ENCODE measurements at places on chromosomes 5 and 9.

GRCh38 chr5:146076455-146076854 lies 28.9 kb downstream of the PLAC8L1 start:
- no peak for DNase-seq
- H3K4me1 ChIP-seq: peaks cover 14% of the 10 kb centered on the region
- H3K4me3 ChIP-seq: no peak overlapping the region
- no peaks in the 10 kb centered on the region for H3K36me3 ChIP-seq
- no peak overlapping the region for H3K27ac ChIP-seq
- H3K27me3 ChIP-seq: peaks cover 39% of the 10 kb centered on the region

DNA sequence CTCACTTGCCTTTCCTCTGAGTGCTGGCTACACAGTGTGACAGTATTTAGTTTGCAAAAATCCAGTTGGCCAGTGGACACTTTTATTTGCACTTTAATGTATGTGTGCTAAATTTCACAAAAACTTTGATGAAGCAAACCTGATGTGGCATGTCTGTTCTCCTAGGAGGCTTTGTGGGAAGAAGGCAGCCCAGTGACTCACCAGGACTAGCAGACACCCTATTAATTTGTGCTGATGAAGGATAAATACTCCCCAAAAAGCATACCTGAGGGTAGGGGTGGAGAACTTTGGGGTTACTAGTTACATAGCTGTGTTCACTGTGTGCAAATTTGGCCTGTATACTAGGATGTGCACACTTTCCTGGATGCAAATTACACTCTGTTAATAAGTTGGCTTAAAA lies 39.3 kb upstream of the IPPK start:
- peaks cover 44% of the 10 kb centered on the region for H3K4me1 ChIP-seq
- no peak overlapping the region for H3K4me3 ChIP-seq
- DNase-seq: no peak
- peaks cover 32% of the 10 kb centered on the region for H3K36me3 ChIP-seq

DNA sequence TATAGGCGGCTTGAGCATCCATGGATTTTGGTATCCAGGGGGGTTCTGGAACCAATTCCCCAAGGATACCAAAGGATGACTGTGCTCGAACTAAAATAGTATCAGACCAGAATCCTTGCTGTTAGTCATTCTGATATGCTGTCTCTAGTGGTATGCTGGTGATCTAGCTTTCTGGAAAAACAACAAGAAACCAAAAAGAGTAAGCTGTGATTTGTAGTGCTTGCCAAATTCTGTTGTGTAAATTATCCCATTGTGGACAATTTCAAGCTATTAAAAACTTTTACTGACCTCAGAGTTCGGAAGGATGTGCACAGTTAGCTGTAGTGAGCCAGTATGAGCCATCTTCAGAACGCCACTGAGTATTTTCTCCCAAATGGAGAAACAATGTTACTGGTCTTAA lies 99.0 kb upstream of the FBN2 start:
- no peak overlapping the region for H3K27ac ChIP-seq
- H3K4me1 ChIP-seq: no peaks in the 10 kb centered on the region
- H3K27me3 ChIP-seq: no peaks in the 10 kb centered on the region
- H3K36me3 ChIP-seq: no peaks in the 10 kb centered on the region
- DNase-seq: no peak
- no peak overlapping the region for H3K4me3 ChIP-seq

- no peak for DNase-seq
- H3K4me3 ChIP-seq: no peak overlapping the region
- H3K27me3 ChIP-seq: no peaks in the 10 kb centered on the region
Measured at GRCh38 chr9:5610491-5610890, 18.4 kb upstream of the RIC1 start.
